ENCODE measurements at places on chromosomes 13 and 19. TPM values are rescaled to one million over a fixed set of nuclear protein-coding genes. Genes with fewer than 3 reads are reported as not detected.

DNA sequence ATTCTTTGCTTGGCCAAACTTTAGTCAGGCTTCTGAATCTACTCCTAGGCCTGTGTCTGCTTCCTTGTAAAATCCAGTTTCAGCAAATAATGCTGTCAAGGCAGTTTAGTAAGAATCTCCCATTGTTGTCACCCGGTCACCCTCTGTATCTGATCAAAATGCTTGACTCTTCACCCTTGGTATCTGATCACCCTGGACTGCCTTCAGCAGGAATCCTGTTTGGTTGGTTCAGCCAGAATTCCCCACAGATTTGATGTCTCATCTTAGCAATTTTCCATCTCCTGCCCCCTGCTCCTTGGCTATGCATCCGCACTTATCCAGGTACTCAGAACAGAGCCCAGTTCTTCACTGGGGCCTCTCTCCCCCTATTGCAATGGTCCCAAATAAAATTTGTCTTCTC is 172.4 kb upstream of the UBL3 start:
- no peak overlapping the region for H3K4me3 ChIP-seq
- no peak overlapping the region for H3K27ac ChIP-seq
- no peaks in the 10 kb centered on the region for H3K4me1 ChIP-seq
- DNase-seq: no peak
- no peaks in the 10 kb centered on the region for H3K27me3 ChIP-seq

The ZIC5 gene
- not detected for total RNA-seq

The EBI3 gene
- 2.5 TPM for total RNA-seq

GRCh38 chr13:33353210-33353609 is 67.7 kb upstream of the STARD13 start:
- no peaks in the 10 kb centered on the region for H3K36me3 ChIP-seq
- H3K27ac ChIP-seq: no peak overlapping the region
- H3K4me3 ChIP-seq: no peak overlapping the region
- no peaks in the 10 kb centered on the region for H3K27me3 ChIP-seq
- no peak for DNase-seq

DNA sequence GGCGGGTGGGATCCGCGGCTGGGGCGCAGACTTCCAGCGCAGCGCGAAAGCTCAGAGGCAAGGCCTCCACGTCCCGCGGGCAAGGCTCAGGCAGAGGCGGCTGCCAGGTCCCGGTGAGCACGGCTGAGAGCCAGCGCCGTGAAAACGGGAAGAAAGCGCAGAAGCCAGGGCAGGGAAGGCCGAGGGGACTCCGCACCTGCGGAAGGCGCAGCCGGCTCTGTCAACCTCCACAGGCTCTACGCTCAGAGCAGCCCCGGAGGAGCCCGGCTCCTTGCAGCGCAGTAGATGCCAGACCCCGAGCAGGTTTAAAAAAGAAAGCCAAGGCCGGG is 131.0 kb downstream of the RNF17 start:
- no peaks in the 10 kb centered on the region for H3K27me3 ChIP-seq
- no peaks in the 10 kb centered on the region for H3K4me1 ChIP-seq

The CCDC70 gene
- total RNA-seq: not detected

GRCh38 chr19:2747349-2747748 is 7.5 kb upstream of the SLC39A3 start:
- H3K4me3 ChIP-seq: no peak overlapping the region
- DNase-seq: no peak
- no peaks in the 10 kb centered on the region for H3K27me3 ChIP-seq
- H3K36me3 ChIP-seq: no peaks in the 10 kb centered on the region
- H3K4me1 ChIP-seq: no peaks in the 10 kb centered on the region

GRCh38 chr19:30431591-30431990 is 59.4 kb downstream of the ZNF536 start:
- no peak for DNase-seq
- H3K4me1 ChIP-seq: no peaks in the 10 kb centered on the region
- no peak overlapping the region for H3K4me3 ChIP-seq
- no peaks in the 10 kb centered on the region for H3K27me3 ChIP-seq
- H3K27ac ChIP-seq: no peak overlapping the region

The ATP4A gene
- total RNA-seq: not detected

All from liver (tissue), 10 donors.